EH (cell line): ENCODE measurements at places on chromosomes 5 and 9.

DNA sequence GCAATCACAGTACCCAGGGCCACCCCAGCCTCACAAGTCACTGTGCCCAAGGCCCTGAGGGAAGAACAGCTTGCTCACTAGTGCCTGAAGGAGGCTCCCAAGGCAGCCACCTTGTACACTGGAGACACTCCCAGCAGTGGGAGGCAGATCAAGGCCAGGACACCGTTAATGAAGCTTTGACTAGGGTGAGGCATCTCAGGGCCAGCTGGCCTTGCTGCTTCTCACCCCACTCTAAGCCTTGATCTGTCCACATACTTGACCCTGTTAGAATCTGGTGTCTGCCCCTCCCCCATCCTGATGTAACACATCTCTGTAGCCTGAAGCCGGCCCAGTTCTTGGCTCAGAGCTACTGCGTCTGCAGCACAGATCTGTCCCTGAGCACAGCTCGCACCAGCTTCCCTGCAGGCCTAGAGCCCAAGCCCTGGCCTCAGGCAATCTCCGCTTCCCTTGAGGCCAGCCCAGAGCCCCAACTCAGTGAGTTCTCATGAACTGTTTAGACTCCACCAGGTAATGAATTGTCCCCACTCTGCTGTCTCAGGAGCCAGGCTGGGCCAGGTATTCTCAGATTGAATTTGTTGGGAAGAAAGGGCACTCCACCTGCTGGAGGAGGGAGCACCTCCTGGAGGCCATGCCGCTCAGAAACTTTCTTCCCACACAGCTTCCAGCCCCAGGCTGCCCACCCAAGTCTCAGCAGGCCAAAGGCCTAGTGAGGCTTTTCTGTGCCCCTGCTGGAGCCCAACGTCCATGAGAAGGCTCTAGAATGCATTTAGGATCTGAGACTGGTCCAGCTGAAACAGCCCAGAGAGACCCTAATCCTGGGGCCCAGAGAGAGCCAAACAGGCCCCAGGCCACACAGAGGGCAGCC is 13.4 kb upstream of the JADE2 start:
- peak; percentile 76 for DNase-seq

- no peak for DNase-seq
These were observed 39.6 kb upstream of the SAP30L start for GRCh38 chr5:154406231-154406630.

DNA sequence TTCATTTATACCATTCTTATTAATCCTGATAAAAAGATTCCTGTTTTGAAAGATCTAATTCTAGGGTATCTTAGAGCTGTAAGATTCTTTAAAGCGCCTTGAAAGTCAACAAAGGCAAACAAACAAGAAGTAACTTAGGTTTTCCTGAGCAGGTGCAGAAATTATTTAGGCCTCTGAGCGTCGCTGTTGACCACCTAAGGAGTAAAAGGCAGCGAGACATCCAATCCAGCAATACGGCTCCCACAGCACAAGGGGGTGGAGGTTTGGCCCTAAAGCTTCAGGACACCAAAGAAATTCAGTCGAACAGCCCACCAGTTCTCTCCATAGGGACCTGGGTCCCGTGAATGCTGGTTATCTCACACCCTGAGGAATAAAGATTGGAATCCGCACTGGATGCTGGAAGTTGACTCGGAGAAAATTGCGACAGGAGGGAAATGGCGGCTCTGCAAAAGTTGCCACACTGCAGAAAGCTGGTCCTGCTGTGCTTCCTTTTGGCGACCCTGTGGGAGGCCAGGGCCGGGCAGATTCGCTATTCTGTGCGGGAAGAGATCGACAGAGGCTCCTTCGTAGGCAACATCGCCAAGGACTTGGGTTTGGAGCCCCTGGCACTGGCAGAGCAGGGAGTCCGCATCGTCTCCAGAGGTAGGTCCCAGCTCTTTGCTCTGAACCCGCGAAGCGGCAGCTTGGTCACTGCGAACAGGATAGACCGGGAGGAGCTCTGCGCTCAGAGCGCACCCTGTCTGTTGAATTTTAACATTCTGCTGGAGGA is at the start of gene PCDHGA2:
Gene PCDHGA2 (plus strand): TSS at position 223 of the 769 bp plus-strand sequence.
- DNase-seq, result peak; percentile 73

DNA sequence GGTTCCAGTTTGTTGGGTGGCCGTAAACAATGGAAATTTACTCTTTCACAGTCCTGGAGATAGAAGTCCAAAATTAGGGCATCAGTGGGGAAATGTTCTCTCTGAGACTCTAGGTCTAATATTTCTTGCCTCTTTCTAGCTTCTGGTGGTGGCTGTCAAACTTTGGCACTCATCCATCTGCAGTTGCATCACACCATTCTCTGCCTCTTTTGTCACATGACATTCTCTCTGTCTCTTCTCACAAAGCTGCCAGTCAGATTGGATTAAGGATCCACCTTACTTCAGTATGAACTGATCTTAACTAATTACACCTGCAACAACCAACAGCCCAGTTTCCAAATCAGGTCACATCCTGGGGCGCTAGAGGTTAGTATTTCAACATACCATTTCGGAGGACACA is 222.9 kb upstream of the FTMT start:
- DNase-seq, result peak; percentile 1

DNA sequence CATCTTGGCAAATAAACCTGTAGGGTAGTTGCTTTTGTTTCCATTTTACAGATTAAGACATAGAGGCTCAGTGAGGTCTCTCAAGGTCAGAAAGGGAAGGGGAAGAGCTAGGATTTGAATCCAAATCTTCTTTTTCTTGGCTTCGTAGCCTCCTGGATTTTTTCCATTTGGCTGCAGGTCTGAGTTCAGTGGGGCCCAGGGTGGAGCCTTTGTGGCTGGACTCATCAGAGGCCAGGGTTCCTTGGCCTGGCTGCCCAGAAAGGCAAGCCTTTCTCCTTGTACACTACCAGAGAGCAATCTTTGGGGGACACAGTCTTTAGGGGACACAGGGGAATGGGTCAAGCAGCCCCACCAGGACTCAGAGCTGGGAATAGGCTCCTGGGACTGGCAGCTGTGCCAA is 10.5 kb upstream of the TRAF1 start:
- no peak for DNase-seq

- DNase-seq, result peak; percentile 53
These were observed 89.8 kb downstream of the SLC1A3 start for GRCh38 chr5:36696059-36696673.

- DNase-seq, result peak; percentile 32
These were observed 113.8 kb downstream of the MARCHF11 start for GRCh38 chr5:16065831-16066230.

DNA sequence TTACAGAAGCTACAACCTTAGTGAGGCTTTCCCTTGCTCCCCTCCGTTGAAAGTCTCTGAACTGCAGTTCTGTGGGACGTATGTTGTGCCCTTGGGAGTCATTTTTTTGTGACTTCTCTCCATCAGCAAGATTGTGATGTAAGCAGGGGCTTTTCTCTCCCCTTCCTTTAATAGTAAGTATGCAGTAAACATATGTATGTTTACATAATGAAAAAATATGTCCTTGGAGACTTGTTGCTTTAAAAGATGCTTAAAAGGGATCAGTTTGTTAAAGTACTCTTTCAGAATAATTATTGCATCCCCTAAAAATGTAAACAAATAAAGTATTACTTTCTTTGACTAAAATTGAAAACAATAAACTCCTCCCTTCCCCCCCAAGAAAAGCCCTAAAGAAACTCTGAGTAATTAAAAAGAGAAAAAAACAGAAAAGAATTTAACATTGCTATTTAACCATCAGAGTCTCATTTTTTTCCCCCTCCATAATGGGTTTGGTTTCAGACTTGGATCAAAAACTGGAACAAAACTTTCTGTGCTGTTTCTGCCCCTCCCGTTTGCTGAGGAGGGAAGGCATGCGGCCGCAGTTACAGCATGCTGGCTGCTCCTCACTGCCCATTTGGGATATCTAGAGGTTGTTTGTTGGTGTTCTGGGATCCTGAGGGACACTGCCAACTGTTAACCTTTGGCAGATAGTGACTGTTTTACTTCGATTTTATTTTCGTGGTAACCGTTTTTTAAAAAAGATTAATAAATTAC is 40.2 kb downstream of the TRIO start:
- DNase-seq, result peak; percentile 59

GRCh38 chr9:33187519-33188218 is 20.5 kb upstream of the B4GALT1 start:
- DNase-seq, result peak; percentile 88

DNA sequence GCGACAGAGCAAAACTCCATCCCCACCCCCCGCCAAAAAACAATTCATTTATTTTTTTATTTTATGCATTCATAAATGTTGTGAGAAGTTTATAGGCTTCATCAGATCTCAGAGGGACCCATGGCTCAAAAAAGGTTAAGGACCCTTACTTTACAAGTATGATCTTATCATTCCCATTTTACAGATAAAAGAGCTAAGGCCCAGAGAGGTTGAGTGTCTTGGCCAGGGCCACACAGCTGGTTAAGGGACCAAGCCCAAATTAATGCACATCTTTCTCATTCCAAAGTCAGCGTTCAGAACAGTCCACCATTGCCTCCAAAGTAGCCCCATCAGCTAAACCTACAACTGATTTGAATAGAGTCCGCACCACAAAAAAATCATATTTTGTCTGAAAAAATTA is 67.8 kb downstream of the PPARGC1B start:
- DNase-seq, result no peak

- DNase-seq, result no peak
These were observed 32.7 kb upstream of the STARD4 start for GRCh38 chr5:111545031-111545430.

- no peak for DNase-seq
These were observed 95.8 kb upstream of the SPATA31C2 start for GRCh38 chr9:88234114-88234513.

- DNase-seq, result no peak
These were observed 6.1 kb downstream of the CYSTM1 start for GRCh38 chr5:140181002-140181483.

- DNase-seq, result peak; percentile 38
These were observed 4.4 kb downstream of the RC3H2 start for GRCh38 chr9:122900791-122901190.

DNA sequence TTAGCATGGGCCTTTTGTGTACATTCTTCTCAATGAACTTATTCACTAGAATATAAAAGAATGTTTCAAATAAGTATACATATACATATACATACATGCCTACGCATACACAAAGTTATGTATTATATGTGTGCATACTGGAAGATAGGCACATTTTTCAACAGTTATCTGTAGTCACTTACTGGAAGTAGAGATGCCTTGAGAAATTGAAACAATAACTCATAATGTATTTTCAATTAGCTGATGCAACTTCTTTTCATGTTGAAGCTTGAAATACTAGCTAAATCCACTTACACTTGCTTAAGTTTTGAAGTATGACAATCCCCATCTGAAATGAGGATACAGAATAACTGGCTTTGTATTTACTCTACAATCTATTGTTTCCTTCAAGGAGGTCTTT is 469.0 kb upstream of the PTGER4 start:
- no peak for DNase-seq

DNA sequence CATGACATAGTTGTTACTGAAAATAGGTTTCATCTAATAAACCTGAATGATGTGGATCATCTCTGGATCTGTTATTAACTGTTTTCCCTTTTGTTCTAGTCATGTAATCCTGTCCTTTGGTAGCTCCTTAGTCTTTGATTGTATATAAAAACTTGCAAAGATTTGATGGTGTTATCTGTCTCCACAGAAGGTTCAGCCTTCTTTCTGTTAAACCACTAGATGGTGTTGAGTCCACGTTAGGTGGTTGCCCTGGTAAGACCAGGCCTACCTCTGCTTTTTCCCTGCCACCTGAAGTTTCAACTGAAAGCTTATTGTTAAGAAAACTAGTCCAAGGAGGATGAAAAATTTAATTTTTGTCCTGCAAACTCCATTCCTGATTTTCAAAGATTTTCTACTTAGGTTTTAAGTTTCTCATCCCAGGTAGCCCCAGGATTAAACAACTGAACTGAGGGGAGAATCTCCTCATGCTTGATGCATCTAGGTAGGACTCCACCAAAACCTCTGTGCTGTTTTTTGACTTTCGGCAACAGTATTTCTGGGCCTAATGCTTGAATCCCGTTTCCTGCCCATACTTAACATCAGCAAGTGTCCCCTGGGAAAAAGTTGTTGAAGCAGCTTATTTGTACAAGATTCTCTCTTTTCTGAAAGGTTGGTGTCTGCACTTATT is 68.5 kb downstream of the RICTOR start:
- DNase-seq, result peak; percentile 30

DNA sequence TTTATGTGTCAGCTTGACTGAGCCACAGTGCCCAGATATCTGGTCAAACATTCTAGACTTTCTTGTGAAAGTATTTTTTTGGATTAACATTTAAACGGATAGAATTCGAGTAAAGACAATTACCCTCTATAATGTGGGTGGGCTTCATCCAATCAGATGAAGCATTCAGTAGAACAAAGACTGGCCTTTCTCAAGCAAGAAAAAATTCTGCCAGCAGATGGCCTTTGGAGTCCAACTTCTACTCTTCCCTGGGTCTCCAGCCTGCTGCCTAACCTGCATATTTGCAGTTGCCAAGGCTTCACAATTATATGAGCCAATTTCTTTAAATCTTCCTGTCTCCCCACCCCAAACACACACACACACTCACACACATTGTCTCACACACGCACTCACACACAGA is 86.4 kb downstream of the MED10 start:
- peak; percentile 5 for DNase-seq

DNA sequence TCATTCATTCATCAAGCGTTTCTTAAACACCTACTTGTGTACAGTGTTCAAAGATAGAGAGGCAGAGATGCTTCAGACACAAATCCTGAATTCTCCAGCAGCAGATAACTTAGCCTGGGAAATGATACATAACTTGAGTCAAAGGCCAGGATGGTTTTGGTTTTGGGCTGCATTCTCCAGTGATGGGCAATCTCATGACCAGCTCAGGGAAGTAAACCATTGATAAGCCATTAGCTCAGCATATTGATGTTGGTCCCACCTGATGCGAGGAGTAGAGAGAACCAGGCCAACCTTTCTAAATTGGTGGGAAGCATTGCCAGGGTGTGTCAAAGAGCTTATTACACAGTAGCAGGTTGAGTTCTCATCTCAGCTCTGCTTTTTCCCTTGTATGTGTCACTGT is 53.0 kb downstream of the SH3RF2 start:
- DNase-seq, result no peak

GRCh38 chr5:181160152-181160754 is 12.9 kb downstream of the OR2V2 start:
- peak; percentile 69 for DNase-seq

- no peak for DNase-seq
These were observed 238.4 kb upstream of the CD180 start for GRCh38 chr5:67435032-67435431.

GRCh38 chr9:18910916-18911315 is 122.1 kb downstream of the SAXO1 start:
- peak; percentile 23 for DNase-seq

- DNase-seq, result no peak
These were observed 9.1 kb downstream of the EPB41L4B start for GRCh38 chr9:109311731-109312130.
